ENCODE measurements at places on chromosomes 6 and 20. TPM values are rescaled to one million over a fixed set of nuclear protein-coding genes. Genes with fewer than 3 reads are reported as not detected.

DNA sequence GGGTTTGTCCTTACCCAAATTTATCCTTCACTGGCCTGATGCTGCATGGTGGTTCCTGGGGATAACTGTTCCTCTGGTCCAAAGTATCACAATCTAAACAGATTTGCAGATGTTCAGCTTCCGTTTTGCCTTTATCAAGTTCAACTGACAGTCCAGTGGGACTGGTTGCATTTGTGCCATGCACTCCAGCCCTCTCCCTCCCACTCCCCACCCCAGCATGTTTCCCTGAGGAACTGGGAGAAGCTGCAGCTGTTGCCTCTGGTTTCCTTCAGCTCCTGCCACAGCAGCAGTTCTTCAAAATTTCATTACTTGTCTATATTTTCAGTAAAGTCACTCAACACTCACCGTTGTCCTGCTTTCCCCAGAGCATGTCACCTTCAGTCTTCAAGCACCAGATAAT lies 39.5 kb upstream of the KIF16B start:
- H3K27me3 ChIP-seq, result no peaks in the 10 kb centered on the region
- H3K4me1 ChIP-seq, result peaks cover 12% of the 10 kb centered on the region
- H3K4me3 ChIP-seq, result no peak overlapping the region
- H3K36me3 ChIP-seq, result peaks cover 13% of the 10 kb centered on the region
- no peak overlapping the region for H3K27ac ChIP-seq

- H3K4me3 ChIP-seq, result no peak overlapping the region
- peaks cover 10% of the 10 kb centered on the region for H3K4me1 ChIP-seq
- no peak for DNase-seq
- H3K27me3 ChIP-seq, result no peaks in the 10 kb centered on the region
- no peaks in the 10 kb centered on the region for H3K36me3 ChIP-seq
These were observed 621.1 kb upstream of the ADGRB3 start for GRCh38 chr6:68013780-68014515.

GRCh38 chr6:4637691-4638433 lies 138.3 kb upstream of the CDYL start:
- peaks cover 14% of the 10 kb centered on the region for H3K4me1 ChIP-seq
- H3K27ac ChIP-seq, result no peak overlapping the region
- DNase-seq, result no peak
- H3K36me3 ChIP-seq, result peaks cover 3% of the 10 kb centered on the region

DNA sequence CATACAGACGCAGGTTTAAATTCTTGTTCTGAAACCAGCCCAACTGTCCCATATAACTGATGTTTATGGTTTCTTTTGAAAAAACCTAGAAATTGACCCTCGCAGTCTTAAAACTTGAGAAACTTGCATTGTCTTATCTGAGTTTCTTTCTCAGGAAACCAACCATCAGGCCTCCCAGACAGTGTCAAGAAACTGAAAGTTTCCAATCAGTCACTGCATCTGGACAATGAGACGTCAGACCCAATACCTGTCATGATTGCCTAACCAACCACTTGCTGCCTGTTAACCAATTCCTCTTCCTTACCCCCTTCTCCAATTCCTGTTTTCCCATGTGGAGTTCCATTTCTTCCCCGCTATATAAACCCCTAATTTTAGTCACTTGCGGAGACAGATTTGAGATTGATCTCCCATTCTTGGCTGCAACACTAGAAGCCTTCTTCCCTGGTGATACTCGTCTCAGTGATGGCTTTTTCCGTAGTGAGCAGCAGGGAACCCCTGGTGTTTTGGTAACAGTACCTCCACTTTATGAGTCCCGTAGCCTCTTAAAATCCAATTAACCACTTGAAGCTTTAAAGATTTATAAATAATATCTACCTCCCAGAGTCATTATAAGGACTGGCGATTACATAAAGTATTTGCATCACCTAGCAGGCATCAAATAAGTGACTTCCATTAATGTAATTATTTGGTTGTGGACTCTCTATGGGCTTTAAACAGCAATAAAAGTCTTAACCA lies 49.3 kb downstream of the GPR63 start:
- H3K27me3 ChIP-seq, result no peaks in the 10 kb centered on the region
- H3K4me1 ChIP-seq, result peaks cover 20% of the 10 kb centered on the region
- H3K27ac ChIP-seq, result no peak overlapping the region
- DNase-seq, result no peak
- H3K4me3 ChIP-seq, result no peak overlapping the region

DNA sequence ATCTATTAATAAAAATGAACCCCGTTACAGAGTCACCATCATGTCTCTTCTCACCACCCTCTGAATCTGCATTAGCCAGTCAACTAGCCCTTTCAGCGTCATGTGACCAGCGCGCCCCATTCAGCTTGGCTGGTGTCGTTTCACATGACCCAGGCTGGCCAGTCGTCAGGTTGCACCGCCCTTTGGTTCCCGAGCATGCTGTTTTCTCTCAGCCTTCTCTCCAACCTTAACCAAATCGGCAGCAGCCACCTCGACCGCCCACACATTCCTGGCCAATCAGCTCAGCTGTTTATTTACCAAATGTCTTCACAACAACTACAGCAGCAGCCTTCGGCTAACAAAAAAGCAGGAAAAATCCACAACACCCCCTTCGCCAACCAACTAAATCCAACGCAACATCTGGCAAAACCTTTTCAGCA lies 5.6 kb downstream of the SRSF3 start:
- H3K36me3 ChIP-seq, result peaks cover 99% of the 10 kb centered on the region
- H3K27ac ChIP-seq, result peak overlapping the region; percentile 93
- no peaks in the 10 kb centered on the region for H3K27me3 ChIP-seq
- peak; percentile 44 for DNase-seq
- peaks cover 49% of the 10 kb centered on the region for H3K4me1 ChIP-seq
- peak overlapping the region; percentile 98 for H3K4me3 ChIP-seq

- no peak overlapping the region for H3K4me3 ChIP-seq
- no peaks in the 10 kb centered on the region for H3K27me3 ChIP-seq
- DNase-seq, result no peak
- H3K27ac ChIP-seq, result peak overlapping the region; percentile 58
- H3K4me1 ChIP-seq, result peaks cover 31% of the 10 kb centered on the region
These were observed 26.8 kb downstream of the CSNK2A1 start for GRCh38 chr20:516799-517198.

DNA sequence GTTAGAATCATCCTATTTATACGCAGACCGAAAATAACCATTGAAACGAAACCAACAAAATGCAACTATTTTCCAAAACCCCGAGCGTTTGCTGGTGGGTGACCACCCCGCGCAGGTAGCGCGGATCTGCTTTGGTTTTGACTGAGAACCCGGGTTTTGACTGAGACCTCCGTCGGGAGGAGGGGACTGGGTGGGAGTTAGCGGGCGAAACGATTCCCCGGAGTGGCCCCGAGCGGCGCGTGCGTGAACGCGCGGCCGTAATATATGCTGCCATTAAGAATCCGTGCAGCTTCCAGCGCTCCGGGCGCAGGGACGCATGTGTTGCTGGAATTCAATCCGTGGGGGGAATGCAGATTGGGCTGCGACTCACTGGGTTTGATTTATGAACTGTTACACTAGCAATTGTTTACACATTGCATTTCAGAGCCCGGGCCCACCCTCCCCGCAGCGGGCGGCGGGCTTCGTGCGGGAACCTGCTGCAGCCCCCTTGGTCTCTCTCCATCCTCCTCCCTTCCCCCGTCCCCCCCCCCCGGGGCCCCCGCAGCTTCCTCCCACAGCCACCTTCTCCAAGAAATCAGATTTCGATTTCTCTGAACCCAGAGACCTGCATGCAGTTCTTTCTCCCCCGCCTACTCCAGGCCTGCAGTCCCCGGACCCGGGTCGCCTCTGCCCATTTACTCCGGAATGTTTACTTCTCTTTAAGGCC lies 9.9 kb downstream of the NRN1 start:
- no peak overlapping the region for H3K27ac ChIP-seq
- peak; percentile 38 for DNase-seq
- peak overlapping the region; percentile 82 for H3K4me3 ChIP-seq
- H3K4me1 ChIP-seq, result peaks cover 79% of the 10 kb centered on the region
- no peaks in the 10 kb centered on the region for H3K36me3 ChIP-seq

DNA sequence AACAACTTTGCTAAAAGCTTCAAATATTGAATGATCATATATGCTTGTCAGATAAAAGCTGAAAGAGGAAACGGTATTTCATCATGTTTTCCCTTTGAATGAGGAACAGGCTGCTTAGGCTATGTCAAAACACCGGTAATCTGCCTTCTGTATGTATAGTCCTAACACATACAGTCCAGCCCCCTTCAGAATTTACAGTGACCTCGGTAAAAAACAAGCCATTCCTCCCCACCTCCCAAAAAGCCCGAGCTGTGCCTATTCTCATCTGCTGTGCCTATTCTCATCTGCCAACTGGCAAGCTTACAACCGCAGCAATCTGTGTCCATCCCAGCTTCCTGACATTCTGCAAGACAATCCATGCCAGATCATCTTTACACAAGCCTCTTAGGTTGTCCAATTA lies 26.8 kb upstream of the UBE2J1 start:
- H3K4me3 ChIP-seq, result no peak overlapping the region
- peaks cover 14% of the 10 kb centered on the region for H3K4me1 ChIP-seq
- H3K36me3 ChIP-seq, result no peaks in the 10 kb centered on the region
- no peak for DNase-seq
- no peak overlapping the region for H3K27ac ChIP-seq

DNA sequence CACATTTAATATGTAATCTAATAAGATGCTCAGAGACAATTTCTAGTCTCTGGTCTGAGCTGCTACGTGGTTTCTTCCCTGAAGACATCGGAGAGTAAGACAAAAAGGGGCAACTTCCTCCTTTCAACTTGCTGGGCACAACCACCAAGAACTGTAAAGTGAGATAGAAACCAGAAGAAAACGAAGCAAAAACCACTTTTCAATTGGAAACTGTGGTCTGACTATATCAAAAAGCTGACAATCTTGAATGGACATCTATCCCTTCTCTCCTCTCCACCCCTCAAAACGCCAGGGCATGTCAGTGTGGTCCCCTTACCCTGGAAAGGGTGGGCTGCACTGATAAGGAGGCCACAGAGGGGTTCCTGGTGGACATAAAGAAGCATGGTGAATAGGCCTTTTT lies 269.1 kb downstream of the CD83 start:
- no peak overlapping the region for H3K27ac ChIP-seq
- peaks cover 7% of the 10 kb centered on the region for H3K36me3 ChIP-seq
- no peaks in the 10 kb centered on the region for H3K27me3 ChIP-seq
- H3K4me3 ChIP-seq, result no peak overlapping the region
- DNase-seq, result no peak

DNA sequence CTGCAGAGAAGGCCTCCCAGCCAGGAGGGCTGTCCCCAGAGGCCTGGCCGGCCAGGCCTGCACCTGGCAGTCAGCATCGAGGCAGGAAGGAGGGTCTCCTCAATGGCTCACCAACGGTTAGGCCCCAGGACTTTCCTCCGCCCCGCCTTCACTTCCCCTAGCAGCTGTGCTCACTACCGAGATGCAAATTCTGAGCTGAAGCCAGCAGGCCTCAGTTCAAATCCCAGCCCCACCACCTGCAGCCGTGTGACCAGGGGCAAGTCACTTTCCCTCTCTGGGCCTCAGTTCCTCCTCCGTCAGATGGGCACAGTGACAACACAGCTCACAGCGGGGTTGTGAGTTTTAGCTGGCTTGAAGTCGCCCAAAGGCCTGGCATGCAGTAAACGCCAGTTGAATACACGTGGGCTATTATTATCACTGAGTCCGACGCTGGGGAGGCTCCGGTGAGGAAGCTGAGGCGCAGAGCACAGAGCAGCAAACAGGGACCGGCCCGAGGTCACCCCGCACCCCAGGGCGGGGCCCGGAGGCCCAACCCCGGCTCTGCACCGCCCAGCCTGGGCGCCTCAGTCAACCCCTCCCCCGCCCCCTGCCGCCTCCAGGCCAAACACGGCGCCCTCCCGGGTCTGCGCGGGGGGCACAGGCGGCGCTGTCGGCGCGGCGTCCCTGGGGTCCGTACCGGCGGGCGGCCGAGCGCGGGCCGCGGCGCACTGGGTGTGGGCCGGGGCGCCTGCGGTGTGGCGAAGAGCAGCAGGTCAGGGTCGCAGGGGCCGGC lies 671 bp downstream of the E2F1 start:
- peak overlapping the region; percentile 81 for H3K4me3 ChIP-seq
- H3K4me1 ChIP-seq, result peaks cover 25% of the 10 kb centered on the region
- H3K27me3 ChIP-seq, result peaks cover 26% of the 10 kb centered on the region
- H3K36me3 ChIP-seq, result no peaks in the 10 kb centered on the region
- DNase-seq, result peak; percentile 56

DNA sequence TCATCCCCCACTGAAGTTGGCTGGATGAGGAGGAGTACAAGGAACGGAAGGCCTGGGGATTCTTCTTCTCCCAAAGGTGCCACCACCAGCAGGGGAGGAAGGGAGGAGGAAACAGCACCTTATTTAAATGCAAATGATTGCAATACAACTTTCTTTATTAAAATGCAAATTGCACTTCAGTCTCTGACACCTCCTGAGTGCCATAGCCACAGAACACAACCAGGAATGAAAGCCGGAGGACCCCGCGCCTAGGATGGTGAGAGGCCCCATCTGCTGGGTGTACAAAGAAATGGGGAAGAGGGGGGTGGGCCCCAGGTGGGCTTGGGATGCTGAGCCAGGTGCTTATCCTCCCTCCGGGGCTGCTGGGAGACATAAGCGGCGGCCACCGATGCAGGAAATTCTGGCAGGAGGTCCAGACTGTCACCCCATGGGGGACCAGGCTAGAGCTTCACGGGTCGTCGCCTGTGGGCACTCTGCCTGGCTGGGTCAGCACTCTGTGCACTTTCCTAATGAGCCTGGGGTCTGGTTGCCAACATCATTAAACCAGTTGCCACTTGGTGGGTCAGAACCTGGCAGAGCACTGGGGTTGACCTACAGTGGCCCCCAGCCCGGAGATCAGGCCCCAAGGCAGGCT lies 154.2 kb upstream of the MLN start:
- no peak overlapping the region for H3K4me3 ChIP-seq
- H3K4me1 ChIP-seq, result peaks cover 24% of the 10 kb centered on the region
- H3K27ac ChIP-seq, result no peak overlapping the region
- peaks cover 9% of the 10 kb centered on the region for H3K27me3 ChIP-seq
- no peak for DNase-seq

DNA sequence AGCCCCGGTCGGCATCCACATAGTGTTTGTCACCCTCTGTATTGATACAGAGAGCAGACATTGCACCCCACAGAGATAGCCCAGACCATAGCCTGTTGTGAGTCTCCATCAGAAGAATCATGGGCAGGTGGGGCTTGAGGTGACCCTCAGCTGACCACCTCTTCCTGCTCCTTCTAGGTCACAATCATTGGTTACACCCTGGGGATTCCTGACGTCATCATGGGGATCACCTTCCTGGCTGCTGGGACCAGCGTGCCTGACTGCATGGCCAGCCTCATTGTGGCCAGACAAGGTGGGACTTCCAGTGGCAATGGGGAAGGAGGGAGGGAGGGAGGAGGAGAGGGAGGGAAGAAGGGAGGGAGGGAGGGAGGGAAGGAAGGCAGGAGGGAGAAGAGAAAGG lies 61.4 kb upstream of the RIN2 start:
- H3K4me3 ChIP-seq, result no peak overlapping the region
- H3K27me3 ChIP-seq, result no peaks in the 10 kb centered on the region
- peaks cover 3% of the 10 kb centered on the region for H3K4me1 ChIP-seq
- DNase-seq, result no peak

- no peak for DNase-seq
- H3K4me1 ChIP-seq, result peaks cover 35% of the 10 kb centered on the region
- no peaks in the 10 kb centered on the region for H3K27me3 ChIP-seq
- no peak overlapping the region for H3K4me3 ChIP-seq
These were observed 183.9 kb upstream of the JARID2 start for GRCh38 chr6:15061908-15062515.

- DNase-seq, result no peak
- H3K36me3 ChIP-seq, result peaks cover 35% of the 10 kb centered on the region
- H3K27me3 ChIP-seq, result no peaks in the 10 kb centered on the region
- H3K4me3 ChIP-seq, result no peak overlapping the region
- 0 out of 2 replicates have a peak overlapping the region, but pooled peaks have one; percentile 39 for H3K27ac ChIP-seq
- H3K4me1 ChIP-seq, result peaks cover 18% of the 10 kb centered on the region
These were observed 123.3 kb upstream of the ATXN1 start for GRCh38 chr6:16884526-16884925.

The FKBP1C gene
- not detected for total RNA-seq

The PPIL1 gene
- total RNA-seq, result 64.2 TPM

The ANKRD66 gene
- not detected for total RNA-seq

The TCF21 gene
- 0.14 TPM for total RNA-seq

The PRKN gene
- total RNA-seq, result 0.59 TPM

Data from WTC11 (cell line).